ENCODE measurements at places on chromosomes 11 and 22. TPM values are rescaled to one million over a fixed set of nuclear protein-coding genes. Genes with fewer than 3 reads are reported as not detected.

- DNase-seq: peak; percentile 90
These were observed 33.1 kb upstream of the CBX7 start for GRCh38 chr22:39185601-39186012.

DNA sequence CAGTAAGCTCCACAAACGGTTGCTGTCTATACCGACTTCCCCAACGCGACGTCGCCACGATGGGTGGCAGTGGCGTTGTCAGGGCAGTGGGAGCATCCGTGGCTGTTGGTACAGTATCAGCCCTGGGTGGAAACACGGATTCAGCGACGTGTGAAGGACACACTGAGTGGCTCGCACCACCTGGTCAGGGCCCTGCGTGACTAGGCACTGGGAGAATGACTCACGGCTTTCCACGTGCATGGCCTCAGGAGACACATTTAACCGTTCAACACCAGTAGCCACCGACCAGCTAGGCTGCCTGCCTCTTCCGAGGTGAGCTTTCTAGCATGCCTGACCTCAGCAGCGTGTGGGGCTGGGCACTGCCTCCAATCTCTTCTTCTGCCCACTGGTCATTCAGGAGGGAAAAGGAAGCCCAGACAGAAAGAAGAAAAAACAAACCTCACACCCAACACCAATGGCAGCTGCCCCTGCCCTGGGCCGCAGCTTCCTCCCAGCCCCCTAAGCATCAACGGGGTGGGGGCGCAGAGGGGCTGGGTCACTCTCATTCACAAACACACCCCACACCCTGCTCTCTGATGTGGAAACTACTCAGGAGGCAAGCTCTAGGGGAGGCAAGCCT, 59.0 kb downstream of the MYH9 start:
- DNase-seq: peak; percentile 79

GRCh38 chr22:38963872-38964271, 6.5 kb downstream of the APOBEC3A start:
- no peak for DNase-seq

DNA sequence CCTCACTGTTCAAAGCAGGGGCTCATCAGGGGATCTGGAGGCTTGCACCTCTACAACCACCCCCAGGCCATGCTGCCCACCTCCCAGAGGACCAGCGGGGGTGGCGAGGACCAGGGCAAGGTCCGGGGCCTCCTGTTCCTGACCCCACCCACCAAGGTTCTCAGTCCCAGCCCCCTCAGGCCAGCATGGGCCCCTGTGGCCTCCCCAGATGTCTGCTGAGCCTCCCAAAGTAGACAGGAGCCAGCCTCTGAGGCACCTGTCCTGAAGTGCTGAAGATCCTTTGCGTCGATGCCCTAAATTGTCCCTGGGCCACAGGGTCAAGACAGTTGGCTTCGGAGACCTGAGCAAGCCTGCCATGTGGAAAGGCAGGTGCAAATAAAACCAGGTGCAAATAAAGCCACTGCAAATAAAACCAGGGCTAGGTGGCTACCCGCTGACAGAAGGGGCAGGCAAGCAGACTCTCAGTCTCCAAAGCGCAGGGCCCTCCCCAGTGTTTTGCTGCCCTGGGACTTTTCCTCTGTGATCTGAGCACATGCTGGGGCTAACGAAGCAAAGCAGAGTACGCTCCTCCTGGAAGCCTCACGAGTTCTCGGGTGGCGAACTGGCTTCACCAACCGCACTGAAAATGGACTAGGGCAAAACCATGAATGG, 22.4 kb upstream of the ARFGAP3 start:
- no peak for DNase-seq

The HIKESHI gene
- 39.0 TPM for total RNA-seq

Data from left cardiac atrium (tissue), 4 donors.